ENCODE measurements at places on chromosomes 6 and 20.

DNA sequence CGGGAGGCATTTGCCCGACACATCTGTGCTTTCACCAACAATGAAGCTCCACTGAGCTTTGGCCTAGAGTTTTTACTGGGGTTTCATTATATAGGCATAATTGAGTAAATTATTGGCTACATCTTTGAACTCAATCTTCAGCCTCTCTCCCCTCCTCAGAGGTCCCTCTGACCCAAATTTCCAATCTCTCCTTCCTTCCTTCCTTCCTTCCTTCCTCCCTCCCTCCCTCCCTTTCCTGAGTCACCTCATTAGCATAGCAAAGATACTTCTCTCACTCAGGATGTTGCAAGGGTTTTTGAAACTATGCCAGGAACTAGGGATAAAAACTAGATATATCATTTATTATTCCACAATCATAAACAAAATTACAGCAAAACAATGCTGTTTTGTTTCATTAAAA is 238.2 kb upstream of the PRND start:
- no peak for DNase-seq

- no peak for DNase-seq
Observed at GRCh38 chr6:49463612-49463967, 420 bp downstream of the CENPQ start.

- DNase-seq = peak; percentile 55
Observed at GRCh38 chr20:17505636-17506517, 25.3 kb downstream of the BFSP1 start.

GRCh38 chr20:16393836-16394235 is 179.4 kb downstream of the KIF16B start:
- no peak for DNase-seq

GRCh38 chr6:116382587-116382986 is 11.8 kb downstream of the DSE start:
- DNase-seq = no peak

DNA sequence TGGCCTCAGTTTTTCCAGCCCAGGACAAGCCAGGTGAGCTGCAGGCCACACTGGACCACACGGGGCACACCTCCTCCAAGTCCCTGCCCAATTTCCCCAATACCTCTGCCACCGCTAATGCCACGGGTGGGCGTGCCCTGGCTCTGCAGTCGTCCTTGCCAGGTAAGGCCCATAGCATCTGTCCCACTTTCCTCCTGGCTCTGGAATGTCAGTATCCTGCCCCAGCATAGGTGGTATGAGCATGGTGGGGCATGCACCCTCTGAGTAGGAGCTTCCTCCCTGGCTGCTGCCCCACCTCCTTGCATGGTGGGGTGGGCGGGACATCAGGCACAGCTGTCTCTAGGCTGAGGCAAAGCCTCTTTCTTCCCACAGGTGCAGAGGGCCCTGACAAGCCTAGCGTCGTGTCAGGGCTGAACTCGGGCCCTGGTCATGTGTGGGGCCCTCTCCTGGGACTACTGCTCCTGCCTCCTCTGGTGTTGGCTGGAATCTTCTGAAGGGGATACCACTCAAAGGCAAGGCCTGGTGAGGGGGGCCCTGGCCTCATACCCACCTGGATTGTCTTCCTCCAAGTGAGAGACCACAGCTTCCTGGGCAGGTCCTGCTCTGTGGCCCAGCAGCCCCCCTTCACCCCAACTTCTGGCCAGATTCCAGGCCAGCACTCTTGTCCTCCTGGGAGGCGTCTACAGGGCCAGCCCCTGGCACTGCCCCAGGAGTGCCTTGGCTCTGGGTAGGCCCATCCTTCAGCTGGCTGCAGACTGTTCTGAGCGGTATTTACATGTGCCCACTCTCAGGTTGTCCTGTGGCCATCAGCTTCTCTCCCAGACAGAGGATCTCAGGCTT is 9.1 kb downstream of the PI16 start:
- no peak for DNase-seq

DNA sequence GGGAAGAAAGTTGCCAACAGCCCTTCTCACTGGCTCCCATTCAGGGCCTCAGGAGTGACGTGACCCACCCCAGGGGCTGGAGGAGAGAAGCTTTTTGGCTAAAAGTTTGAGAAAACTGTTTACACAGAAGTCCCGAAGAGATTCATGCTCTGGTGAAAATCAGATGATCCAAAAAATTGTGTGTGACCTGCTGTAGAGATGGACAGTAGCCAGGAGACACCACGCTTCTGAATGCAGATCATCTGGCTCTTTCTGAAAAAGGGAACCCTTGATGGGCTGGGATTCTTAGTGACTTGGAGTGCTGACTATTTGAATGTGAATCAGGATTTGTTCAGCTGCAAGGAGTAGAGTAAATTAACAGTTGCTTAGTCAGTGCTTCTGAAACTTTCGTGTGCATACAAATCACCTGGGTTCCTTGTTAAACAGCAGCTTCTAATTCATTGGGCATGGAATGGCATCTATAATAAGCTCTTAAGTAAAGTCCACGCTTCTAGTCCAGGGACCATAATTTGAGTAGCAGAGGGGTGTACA is 265.1 kb downstream of the PREX1 start:
- DNase-seq = no peak

GRCh38 chr6:84774157-84774984 is 10.0 kb upstream of the TBX18 start:
- DNase-seq = no peak

DNA sequence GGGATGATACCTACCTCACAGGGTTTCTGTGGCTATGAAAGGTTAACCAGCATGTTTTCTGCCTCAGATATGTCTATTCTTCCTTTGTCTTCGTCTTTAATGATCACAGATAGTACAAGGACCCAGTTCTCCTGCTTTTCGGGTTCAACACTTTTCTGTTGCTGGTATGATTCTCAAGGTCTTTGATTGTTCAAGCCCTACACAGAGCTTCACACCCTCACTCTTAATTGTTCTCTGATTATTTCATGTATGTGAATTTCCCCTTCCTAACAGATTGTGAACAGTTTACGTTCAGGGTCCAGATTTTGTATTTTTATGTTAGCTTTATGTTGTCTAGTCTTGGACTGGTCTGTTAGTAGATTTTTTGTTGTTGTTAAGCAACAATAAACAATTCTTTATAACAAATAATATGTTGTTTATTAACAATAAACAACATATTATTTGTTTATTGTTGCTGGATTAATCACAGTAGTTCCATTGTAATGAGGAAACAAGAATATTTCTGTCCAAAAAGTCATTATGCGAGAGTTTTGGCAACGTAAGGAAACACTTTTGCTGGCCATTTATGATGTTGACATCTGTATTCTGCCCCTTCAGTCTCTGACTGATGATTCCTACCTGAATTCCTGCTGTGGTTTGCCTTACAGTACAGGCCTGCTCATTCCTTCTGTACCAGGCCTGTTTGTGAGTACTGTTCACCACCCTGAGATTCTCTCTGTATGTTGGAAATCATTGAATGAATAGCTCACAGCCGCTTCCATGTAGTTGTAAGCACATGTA is 27.2 kb upstream of the TULP4 start:
- no peak for DNase-seq

- no peak for DNase-seq
Observed at GRCh38 chr20:39123185-39123557, 161.0 kb downstream of the DHX35 start.

Data from stimulated activated CD4-positive, alpha-beta T cell treated with anti-CD3 and anti-CD28 coated beads, Interleukin-12 subunit alpha, Interleukin-12 subunit beta, amount 100 ng/mL, for 48 hours (primary cell).